Stimulated activated CD8-positive, alpha-beta memory T cell treated with anti-CD3 and anti-CD28 coated beads, Interleukin-2, amount 100 ng/mL, for 1 hour (primary cell): ENCODE measurements at places on chromosomes 7 and 10.

- DNase-seq = no peak
Observed at GRCh38 chr10:122344741-122345258, 29.7 kb upstream of the PLEKHA1 start.

GRCh38 chr7:80635998-80636397 lies 2.4 kb upstream of the CD36 start:
- DNase-seq = no peak

- DNase-seq = no peak
Observed at GRCh38 chr10:25382029-25382810, 207.4 kb downstream of the GPR158 start.

GRCh38 chr7:51075681-51076580 lies 240.7 kb downstream of the COBL start:
- DNase-seq = no peak

DNA sequence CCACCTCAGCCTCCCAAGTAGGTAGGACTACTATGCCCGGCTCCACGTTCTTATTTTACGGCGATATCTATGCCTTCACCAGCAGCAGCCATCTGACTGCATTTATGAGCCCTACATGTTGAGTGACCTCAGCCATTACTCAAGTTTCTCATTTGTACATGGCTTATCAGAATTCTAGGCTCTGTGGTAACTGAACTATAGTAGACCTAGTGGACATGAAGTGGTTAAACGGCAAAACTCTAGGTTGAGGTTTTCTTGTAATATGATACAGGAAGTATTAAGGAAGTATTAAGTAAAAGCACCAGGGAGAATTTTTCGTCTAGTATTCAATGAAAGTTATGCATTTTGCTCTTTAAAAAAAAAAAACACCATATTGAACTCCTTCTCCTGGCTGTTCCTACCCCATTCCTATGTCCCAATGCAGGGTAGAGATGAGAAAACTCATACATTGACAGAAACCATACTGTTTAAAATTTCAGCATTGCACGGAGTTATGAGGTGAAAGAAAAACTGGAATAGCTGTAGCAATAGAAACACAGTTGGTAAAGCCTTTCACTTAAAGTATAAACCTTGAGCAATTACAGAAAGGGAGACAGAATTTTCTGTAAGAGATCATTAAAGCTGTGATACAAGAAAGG lies 39.8 kb upstream of the EPC1 start:
- no peak for DNase-seq

GRCh38 chr10:61100887-61101286 lies 156.9 kb upstream of the RHOBTB1 start:
- DNase-seq = no peak

- no peak for DNase-seq
Observed at GRCh38 chr7:20797462-20798080, 10.9 kb upstream of the SP8 start.

- DNase-seq = no peak
Observed at GRCh38 chr7:93955304-93955703, 33.8 kb downstream of the GNG11 start.

DNA sequence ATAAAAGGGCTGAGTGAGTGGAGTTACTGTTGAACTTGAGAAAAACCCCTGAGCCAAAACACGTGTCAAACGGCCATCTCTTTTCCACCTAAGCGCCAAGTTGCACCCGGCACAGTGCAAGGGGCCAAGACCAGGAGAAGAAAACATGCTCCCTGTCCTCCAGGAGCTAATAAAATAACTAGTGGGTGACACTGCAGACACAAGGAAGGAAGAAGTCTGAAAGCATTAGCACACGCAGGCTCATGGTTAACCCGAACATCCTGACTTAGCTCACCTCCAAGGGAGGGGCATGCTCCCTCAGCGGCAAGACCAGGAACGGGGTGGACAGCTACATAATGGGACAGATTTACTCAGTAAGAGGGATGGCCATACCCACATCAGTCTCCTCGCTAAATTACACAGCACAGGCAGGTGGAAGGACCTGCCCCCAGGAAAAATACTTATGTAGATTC lies 65.0 kb downstream of the PIP4K2A start:
- no peak for DNase-seq

- DNase-seq = no peak
Observed at GRCh38 chr7:8178353-8178752, 83.6 kb downstream of the ICA1 start.

GRCh38 chr7:7803715-7804178 lies 85.3 kb upstream of the RPA3 start:
- DNase-seq = no peak

DNA sequence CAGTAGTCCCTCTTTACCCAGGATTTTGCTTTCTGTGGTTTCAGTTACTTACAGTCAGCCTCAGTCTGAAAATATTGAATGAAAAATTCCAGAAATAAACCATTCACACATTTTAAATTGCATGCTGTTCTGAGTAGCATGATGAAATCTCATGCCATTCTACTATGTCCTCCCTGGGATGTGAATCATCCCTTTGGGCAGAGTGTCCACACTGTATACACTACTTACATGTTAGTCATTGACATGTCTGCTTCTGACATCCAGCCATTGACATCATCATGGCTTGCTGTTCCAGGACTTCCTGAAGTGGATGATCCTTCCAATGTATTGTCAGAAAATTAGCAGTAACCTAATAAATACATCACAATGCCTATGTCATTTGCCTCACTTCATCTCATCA lies 34.6 kb upstream of the MALRD1 start:
- DNase-seq = no peak

DNA sequence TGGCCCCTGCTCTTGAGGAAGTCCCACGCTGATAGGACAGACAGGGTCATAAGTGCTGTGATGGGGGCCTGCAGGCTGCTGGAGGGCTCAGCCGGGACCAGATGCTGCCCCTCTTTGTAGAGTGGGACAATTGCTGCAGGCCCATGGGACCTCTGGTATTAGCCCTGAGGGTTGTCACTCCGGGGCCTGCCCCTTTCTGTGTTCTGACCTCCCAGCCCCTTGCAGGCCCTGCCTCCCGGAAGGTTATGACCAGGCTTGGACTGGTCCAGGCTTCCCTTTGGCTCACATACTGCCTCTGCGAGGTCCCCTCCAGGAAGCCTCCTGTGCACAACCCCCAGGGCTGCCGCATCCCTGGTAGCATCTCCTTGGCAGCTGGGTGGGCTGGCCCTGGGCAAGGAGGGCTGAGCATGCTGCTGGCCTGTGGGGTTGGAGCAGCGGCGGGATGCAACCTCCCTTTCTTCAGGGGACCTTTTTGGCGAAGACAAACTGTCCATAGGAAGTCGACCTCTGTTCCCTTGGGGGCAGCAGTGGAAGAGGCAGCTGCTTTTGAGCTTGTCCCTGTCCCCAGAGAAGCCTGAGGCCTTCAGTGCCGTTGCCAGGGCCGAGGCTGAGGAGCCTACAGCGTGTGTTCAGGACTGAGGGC lies 8.8 kb downstream of the LIMK1 start:
- DNase-seq = no peak

DNA sequence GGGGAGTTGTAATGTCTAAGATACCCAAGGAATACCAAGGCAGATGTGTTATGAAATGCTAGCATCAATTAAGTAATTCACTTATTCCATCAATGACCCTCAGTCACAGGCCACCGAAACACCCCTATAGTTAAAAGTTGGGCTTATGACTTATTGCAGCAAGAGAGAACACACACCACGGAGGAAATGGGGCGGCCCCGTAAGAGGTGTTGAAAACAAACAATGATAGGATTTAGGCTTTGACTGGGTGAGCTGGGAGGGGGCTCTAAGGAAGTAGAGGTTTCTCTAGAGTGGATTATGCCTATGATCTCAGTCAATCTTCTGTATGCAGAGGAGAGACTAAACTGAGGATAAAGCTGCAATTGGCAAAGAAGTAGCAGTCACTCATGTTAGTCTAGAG lies 45.4 kb upstream of the PRKCQ start:
- no peak for DNase-seq

DNA sequence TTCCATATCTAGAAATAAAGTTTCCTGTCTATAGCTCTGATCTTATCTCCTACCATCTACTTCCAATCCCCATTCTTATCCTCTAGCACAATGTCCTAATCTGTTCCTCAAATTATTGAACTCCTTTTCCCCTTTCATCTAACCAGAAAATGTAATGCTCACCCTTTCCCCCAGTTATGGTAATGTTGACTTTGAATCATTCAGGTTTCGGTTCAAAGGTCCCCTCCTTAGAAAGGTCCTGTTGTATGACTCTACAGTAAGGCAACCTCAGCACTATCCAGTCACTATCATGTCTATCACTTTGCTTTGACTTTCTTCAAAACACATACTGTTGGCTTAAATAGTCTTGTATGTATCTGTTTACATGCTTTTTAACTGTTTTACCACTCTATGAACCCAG lies 264.2 kb upstream of the PCDH15 start:
- DNase-seq = no peak

GRCh38 chr7:24783698-24784097 lies 26.4 kb upstream of the GSDME start:
- DNase-seq = no peak

GRCh38 chr7:24825931-24826661 lies 68.8 kb upstream of the GSDME start:
- DNase-seq = no peak

GRCh38 chr10:112797197-112797596 lies 152.8 kb upstream of the TCF7L2 start:
- DNase-seq = no peak

DNA sequence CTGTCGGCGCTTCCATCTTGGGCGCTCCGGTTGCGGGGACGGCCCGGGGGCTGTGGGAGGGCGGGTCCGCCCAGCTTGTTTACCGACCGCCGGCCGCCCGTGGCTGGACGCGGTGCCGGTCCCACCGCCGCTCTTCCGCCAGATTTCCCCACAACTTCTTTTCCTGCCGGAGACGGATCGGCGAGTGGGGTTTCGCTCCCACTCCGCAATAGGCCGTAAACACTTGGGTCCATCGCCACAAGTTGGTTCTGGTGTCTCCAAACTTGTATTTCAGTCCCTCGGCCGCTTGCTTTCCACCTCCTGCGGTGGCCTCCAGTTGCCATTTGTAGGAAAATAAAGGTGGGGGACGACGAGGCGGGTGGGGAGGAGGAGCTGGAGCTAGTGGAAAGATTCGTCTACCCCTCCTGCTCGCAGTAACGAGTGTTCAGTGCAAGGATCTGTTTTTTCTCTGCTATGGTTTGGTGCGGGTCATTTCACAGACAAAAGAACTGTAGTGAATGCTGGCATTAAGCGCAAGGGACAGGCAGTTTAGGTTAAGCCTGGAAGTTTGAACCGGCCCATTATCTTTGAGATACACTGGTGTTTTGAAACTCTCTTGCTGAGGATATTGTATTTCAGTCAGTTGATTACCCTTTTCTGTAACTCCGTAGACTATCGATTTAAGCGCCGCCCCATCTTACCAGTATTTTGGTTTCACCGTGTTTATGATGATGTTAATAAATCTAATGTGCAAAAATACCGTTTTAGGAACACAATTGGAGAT lies 24.3 kb upstream of the ZRANB1 start:
- DNase-seq = no peak

- no peak for DNase-seq
Observed at GRCh38 chr10:83469728-83470331, 669.5 kb upstream of the GHITM start.
